ENCODE measurements at places on chromosomes 16 and 17. TPM values are rescaled to one million over a fixed set of nuclear protein-coding genes. Genes with fewer than 3 reads are reported as not detected.

- DNase-seq, result no peak
Observed at GRCh38 chr17:31378638-31379037, 12.8 kb upstream of the RAB11FIP4 start.

DNA sequence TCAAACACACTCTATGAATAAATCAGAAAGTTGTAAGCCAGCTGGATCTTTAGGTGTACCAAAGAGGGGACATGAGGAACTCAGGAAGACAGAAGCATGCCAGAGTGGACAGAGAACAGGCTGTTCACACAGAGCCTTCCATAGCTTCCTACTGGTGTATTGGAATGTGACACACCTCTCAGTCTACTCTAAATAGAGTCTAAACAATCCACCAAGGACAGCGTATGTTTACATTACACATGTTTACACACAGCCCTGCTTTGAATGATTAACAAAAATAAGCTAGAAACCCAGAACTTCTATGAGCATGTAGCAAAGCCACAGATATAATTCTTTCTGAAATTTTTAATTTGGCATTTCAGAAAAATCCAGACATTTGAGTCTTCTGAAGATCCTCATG is 1279.0 kb upstream of the CDH8 start:
- DNase-seq, result no peak

The MEOX1 gene
- 0.82 TPM for total RNA-seq

The C17orf67 gene
- total RNA-seq, result 2.7 TPM

GRCh38 chr17:65685110-65685509 is 123.7 kb upstream of the AXIN2 start:
- no peak for DNase-seq

The AGRP gene
- total RNA-seq, result not detected
